ENCODE measurements at places on chromosomes 13 and 19.

GRCh38 chr19:511101-511851 is 4.0 kb downstream of the TPGS1 start:
- DNase-seq: peak; percentile 85

GRCh38 chr13:42083138-42083770 is 34.8 kb downstream of the DGKH start:
- no peak for DNase-seq

- DNase-seq: no peak
Measured at GRCh38 chr19:2089001-2089711, 7.0 kb downstream of the MOB3A start.

DNA sequence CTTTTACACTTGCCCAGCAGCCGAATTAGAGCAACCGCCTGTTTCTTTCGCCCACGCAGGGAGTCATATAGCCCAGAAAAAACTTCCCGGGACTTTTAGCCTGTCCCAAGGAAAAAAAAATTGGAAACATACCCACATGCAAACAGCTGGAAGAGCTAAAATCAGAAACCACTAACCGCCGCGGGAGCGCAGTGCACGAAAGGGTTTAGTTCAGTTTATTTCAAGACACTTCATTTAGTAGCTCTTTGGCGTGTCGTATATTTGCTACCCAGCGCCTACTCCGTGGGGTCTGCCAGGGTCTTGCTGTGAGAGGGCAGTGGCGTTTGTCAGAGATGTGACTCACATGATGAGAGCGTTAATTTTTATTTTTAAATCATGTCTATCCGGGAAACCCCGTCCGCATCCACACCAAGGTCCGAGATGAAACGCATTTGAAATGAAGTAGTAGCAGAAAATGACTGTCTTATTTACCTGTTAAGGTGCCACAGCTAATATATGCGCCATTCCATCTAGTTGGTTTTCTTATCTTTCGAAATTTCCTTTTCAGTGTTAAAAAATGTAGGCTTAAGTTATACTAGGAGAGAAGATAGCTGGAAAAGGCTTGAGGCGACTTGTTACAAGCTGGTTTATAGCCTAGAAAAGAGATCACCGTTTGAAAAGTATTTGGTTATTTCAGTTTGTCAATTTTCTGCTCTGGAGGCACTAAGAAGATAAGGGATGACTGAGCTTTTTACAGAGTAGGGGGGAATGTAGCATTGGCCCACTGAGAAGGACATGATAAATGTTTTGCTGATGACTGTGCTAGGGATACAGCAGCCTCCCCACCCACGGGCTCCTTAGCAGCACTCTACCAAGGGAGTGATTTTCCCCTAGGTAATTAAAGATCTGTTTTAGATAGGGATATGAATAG is 1.7 kb downstream of the KLF5 start:
- DNase-seq: peak; percentile 80

GRCh38 chr13:102972191-102972590 is 94.0 kb downstream of the SLC10A2 start:
- no peak for DNase-seq

DNA sequence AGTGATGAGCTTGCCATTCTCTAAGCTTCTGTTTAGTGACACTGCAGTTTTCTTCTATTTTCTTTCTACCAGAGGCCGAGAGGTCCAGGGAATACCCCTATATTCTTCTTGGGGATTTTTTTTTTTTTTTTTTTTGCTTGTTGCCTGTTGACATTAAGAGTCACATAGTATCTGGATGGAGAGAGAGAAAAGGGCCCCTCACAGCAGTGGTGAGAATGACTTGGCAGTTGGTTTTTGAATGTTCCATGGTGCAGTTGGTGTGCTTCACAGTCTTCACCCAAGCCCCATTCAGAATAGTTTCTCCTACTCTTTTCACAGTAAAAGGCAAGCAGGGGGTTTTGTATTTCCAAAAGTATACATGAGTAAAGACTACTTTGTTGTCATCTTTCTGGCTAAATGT is 577.9 kb downstream of the LMO7 start:
- DNase-seq: no peak

DNA sequence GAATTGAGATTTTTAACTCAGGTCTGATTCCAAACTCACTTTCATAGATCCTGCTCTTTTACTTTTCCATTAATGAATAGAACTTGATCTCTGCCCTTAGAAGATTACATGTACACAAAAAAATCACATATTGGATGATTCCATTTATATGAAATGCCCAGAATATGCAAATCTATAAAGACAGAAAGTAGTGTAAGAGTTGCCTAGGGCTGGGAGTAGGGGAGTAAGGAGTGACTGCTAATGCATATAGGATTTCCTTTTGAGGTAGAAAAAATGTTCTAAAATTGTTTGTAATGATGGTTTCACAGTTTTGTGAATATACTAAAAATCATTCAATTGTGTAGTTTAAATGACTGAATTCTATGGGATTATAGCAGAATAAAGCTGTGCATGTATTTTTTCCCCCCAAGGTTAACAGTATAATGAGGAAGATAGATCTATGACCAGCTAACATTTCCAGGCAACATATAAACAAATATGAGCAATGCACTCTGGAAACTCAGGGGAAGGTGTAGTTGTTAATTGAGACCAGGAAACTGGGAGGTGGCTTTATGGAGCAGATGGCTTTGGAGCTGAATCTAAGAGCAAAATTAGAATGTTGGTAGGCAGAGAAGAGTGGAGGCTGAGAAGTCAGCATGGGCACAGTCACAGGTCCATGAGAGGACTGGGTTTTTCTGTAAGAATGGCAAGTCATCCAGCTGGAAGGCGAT is 41.4 kb downstream of the LACC1 start:
- no peak for DNase-seq

GRCh38 chr13:83272652-83273240 is 609.5 kb downstream of the SLITRK1 start:
- DNase-seq: no peak

DNA sequence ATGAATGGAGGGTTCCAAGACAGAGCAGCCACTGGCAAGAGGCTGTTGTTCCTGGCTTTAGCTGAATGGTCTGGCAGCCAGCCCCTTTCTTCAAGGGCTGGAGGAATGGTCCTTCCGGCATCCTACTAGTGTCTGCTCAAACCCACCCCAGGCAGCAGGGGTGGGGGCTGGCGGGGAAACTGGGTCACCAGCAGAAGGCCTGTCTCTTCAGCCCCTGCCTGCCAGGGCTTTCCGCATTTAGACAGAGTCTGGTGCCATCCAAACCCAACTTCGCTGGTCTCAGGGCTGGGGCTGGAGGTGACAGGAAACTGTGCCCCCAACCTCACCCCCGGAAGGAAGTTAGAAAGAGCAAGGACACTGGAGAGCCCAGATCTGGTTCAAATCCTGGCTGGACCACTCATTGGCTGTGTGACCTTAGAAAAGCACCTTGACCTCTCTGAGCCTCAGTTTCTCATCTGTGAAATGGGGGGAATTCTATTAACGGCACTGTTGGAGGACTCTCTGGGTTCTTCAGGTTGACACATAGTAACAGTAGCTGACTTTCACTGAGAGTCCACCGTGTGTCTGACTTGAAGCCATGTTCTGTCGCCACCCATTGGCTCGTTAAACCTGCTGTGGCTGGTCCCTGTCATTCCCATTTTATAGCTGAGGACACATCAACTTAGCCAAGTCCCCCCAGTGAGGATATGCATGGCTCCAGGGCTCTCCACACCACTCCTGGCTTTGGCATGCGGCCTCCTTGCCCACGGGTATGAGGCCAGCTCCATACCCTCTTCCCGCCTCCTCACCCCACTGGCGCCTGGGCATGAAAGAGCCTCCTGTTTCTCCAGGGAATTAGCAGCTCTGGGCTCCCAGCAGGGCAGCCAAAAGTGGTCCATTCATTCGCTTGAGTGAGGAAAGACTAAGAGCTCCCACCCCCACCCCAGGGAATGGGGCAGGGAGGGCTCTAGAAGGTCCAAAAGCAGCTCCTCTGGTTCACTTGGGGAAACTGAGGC is 2.5 kb upstream of the NR2C2AP start:
- no peak for DNase-seq

DNA sequence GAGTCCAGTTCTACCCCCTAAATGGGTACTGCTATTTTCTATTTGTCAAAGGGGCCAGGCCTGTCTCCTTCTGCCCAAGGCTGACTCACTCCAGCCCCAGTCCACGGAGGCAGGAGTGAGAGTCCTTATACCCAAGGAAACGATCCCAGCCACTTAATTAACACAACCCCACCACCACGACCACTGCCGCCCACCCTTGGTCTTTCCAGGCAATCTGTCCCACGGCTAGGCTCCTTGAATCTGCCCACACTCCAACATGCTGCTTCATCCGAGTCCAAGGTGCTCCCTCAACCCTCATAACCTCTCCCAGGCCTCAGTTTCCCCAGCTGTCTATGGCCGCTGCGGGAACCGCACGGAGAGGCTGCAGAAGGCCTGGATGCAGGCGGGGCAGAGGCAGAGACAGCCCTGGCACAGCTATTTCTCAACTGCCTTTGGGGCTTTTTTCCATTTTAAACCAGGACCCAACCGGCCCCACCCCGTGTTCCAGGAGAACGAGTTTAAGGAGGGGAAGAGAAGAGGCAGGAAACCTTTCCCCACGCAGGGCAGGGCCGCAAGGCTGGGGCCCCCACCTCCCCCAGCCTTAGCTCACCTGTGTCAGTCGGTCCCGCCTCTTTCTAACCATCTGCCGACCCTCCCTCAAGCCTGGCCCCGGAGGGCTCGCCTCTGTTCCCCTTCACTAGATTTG is 746 bp downstream of the RAB3D start:
- no peak for DNase-seq

DNA sequence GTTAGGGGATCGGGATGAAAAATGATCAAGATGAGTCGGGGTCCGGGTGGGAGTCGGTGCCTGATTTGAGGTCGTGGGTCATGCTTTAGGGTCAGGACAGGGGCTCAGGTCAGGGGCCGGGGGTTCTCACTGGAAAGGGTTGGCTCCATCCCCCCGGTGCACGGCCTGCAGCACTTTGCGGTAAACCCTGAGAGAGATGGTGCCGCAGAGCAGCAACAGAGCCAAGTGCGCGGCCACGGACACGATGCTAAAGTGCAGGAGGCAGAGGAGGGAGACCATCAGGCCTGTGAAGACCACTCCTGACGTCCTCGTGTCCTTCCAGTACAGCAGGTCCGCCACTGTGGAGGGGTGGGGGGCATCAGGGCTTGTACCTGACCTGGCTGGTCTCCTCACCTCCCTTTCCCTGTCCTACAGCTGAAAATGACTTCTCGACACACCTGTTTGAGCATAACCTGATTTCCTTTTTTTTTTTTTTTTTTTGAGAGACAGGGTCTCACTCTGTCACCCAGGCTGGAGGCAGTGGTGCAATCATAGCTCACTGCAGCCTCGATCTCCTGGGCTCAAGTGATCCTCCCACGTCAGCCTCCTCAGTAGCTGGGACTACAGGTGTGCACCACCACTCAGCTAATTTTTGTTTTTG is 7.5 kb downstream of the RTN2 start:
- DNase-seq: no peak

DNA sequence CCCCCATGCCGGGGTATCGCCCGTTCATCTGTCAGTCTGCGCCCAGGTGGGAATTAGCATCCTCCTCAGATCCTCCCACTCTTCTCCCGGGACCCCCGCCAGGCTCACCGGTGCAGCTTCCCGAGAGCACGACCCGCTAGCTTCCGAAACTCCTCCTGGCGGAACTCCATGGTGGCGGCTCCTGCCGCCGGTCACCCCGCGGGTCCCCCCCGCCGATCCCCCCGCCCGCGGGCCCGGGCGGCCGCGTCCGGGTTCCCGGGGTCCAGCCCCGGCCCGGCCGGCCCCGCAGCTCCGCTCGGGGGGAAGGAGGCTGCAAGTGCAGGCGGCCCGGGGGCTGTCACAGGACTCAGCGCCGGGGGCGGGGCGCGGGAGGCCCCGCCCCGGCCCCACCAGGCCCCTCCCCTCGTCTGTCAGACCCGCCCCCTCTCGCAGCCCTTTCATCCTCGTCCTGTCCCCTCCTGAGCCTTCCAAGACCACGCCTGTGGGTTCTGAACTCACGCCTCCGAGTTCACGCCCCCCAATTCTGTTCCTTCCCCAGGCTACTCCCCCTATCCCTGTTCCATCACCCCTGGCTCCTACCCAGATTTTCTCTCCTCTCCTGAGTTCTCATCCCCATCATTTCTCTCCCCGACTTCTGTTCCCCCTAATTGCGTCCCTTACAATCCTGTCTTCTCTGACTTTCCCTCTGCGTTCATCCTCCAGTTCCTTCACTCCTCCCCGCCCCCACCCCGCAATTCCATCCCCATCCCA is at the start of gene SLC17A7:
SLC17A7 (minus strand) TSS at position 318 of the 750 bp plus-strand sequence; CDS start at position 170, 148 bp downstream.
- no peak for DNase-seq

DNA sequence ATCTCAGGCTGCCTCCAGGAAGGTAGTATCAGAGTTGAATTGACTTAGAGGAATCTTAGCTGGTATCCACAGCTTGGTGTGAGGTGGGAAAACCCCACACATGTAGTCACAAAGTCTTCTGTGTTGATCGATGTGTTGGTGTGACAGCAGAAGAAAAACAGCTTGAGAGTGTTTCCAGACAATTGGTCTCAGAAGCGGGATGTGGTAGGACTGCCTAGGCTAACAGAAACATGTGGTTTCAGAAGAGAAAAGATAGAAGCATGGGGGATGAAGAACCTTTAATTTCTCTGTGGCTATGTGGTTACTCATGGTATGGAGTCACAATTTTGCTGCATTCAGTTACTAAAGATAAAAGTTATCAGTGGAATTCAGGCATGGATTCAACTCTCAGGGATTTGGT is 134.7 kb upstream of the SLITRK5 start:
- DNase-seq: no peak

- no peak for DNase-seq
Measured at GRCh38 chr13:109211616-109212015, 574.8 kb downstream of the IRS2 start.

DNA sequence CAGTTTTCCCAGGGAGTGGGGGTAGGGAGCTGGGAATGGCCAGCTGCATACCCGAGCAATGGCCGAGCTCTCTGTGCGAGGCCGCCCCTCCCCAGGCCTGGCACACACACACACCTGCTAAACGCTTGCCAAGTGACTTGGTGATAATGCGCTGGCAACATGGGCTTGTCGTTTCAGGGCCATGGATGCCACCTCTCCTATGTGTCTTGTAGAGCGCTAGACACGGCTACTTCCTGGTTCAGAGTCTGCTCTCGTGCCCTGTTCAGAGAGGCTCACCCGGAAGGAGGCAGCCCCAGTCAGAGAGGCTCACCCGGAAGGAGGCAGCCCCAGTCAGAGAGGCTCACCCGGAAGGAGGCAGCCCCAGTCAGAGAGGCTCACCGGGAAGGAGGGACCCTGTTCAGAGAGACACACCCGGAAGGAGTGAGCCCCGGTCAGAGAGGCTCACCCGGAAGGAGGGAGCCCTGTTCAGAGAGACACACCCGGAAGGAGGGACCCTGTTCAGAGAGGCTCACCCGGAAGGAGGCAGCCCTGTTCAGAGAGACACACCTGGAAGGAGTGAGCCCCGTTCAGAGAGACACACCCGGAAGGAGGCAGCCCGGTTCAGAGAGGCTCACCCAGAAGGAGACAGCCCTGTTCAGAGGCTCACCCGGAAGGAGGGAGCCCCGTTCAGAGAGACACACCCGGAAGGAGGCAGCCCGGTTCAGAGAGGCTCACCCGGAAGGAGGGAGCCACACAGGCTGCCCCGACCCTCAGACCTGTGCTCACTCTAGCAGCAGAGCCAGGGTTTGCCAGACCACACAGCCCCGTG is 4.2 kb downstream of the ADPRHL1 start:
- no peak for DNase-seq
